ENCODE measurements at places on chromosomes 6 and 20. TPM values are rescaled to one million over a fixed set of nuclear protein-coding genes. Genes with fewer than 3 reads are reported as not detected.

MRS2 gene
- 37.8 TPM for total RNA-seq

- H3K27ac ChIP-seq: no peak overlapping the region
- no peaks in the 10 kb centered on the region for H3K27me3 ChIP-seq
- H3K4me1 ChIP-seq: peaks cover 60% of the 10 kb centered on the region
- DNase-seq: no peak
- no peaks in the 10 kb centered on the region for H3K36me3 ChIP-seq
These were observed 40.3 kb upstream of the ARMH2 start for GRCh38 chr6:24838994-24839393.

SLC44A4 gene
- total RNA-seq: 12.0 TPM

- DNase-seq: no peak
- H3K4me3 ChIP-seq: no peak overlapping the region
- H3K4me1 ChIP-seq: no peaks in the 10 kb centered on the region
These were observed 183.9 kb upstream of the JARID2 start for GRCh38 chr6:15061908-15062515.

RBM24 gene
- total RNA-seq: 5.3 TPM

DNA sequence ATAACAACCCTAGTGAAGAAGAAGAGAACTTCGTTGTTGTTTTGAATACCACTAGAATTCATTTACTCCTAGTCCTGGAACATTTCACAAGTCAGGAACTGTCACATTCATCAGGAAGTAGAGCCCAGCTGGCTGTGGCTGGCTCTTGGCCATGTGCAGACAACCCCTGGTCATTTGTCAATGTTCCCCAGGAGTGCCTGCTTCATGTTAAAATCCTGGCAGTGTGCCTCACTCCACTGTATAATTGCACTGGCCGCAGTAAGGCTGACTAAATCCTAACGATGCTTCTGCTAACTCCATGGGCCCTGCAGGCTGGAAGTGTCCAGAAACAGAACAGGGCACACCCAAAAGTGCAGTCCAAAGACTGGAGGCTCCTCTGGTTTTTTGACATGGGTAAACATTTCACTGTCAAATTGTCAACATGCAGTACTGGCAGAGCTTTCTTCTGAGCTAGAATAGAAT lies 41.5 kb upstream of the ADGRF1 start:
- DNase-seq: peak; percentile 86
- H3K27me3 ChIP-seq: no peaks in the 10 kb centered on the region
- peak overlapping the region; percentile 31 for H3K27ac ChIP-seq
- H3K36me3 ChIP-seq: no peaks in the 10 kb centered on the region
- peaks cover 13% of the 10 kb centered on the region for H3K4me1 ChIP-seq
- H3K4me3 ChIP-seq: no peak overlapping the region

- peaks cover 40% of the 10 kb centered on the region for H3K4me1 ChIP-seq
- no peak for DNase-seq
- no peaks in the 10 kb centered on the region for H3K27me3 ChIP-seq
- peak overlapping the region; percentile 57 for H3K4me3 ChIP-seq
- H3K27ac ChIP-seq: peak overlapping the region; percentile 77
- H3K36me3 ChIP-seq: no peaks in the 10 kb centered on the region
These were observed 1.1 kb downstream of the STX7 start for GRCh38 chr6:132511831-132512220.

- H3K36me3 ChIP-seq: peaks cover 27% of the 10 kb centered on the region
- H3K4me1 ChIP-seq: peaks cover 27% of the 10 kb centered on the region
- H3K27me3 ChIP-seq: no peaks in the 10 kb centered on the region
- H3K27ac ChIP-seq: peak overlapping the region; percentile 59
- no peak for DNase-seq
- no peak overlapping the region for H3K4me3 ChIP-seq
These were observed 27.1 kb downstream of the ARFGEF2 start for GRCh38 chr20:48948612-48949011.

GRCh38 chr6:117446861-117447260 lies 21.1 kb upstream of the ROS1 start:
- peaks cover 4% of the 10 kb centered on the region for H3K4me1 ChIP-seq
- H3K27me3 ChIP-seq: no peaks in the 10 kb centered on the region
- no peaks in the 10 kb centered on the region for H3K36me3 ChIP-seq
- no peak overlapping the region for H3K27ac ChIP-seq
- H3K4me3 ChIP-seq: no peak overlapping the region

DNA sequence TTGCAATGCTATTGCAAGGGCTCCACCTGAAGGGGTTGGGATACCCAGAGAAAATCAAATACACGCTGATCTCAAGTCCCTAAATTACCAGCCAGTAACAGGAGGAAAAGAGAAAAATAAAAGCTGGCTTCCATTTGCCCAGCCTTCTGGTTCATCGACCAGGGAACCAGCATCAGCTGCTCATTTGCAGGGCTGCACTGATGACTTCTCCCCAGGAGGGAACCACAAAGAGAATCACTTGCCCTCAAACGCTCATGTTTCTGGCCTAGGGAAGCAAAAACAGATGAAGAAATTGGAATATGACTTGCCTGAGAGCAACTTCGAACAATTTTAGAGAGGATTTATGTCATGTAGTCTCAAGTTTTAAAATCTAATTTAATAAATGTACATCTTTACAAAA lies 119.7 kb downstream of the SH3BGRL2 start:
- no peaks in the 10 kb centered on the region for H3K36me3 ChIP-seq
- no peaks in the 10 kb centered on the region for H3K4me1 ChIP-seq
- H3K27ac ChIP-seq: no peak overlapping the region

PPIL4 gene
- total RNA-seq: 42.4 TPM

DNA sequence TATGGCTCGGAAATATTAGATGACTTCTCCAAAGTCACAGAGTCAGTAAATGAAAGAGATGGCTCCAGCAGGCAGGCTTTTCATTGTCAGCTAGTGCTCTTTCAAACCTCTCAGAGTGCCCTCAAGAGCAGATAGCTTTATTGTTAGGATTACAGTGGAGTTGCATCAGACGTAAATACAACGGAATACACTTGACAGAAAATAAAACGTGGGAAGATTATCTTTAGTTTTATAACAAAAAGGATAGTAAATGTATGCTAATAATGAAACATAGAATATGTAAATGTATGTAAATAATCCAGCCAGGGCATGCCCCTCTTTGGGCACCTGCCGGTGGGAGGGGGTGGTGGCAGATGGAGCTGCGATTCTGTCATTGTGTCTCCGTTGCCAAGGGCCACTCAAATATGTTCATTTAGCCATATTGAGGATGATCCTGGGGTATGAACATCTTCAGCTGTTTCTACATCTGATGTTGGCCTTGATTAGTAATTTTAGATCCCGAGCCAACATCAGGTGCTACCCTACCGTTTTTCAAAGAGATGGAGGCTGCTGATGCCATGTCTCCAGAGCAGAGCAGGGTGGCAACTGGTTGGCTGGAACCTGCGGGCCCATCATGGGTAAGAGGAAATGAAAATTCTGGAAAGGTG lies 358.3 kb upstream of the SULF2 start:
- DNase-seq: no peak
- H3K4me3 ChIP-seq: no peak overlapping the region
- no peak overlapping the region for H3K27ac ChIP-seq
- H3K27me3 ChIP-seq: no peaks in the 10 kb centered on the region
- H3K36me3 ChIP-seq: no peaks in the 10 kb centered on the region

- no peaks in the 10 kb centered on the region for H3K27me3 ChIP-seq
- no peak overlapping the region for H3K27ac ChIP-seq
- H3K4me3 ChIP-seq: no peak overlapping the region
These were observed 143.7 kb downstream of the DLL1 start for GRCh38 chr6:170147056-170147787.

DNA sequence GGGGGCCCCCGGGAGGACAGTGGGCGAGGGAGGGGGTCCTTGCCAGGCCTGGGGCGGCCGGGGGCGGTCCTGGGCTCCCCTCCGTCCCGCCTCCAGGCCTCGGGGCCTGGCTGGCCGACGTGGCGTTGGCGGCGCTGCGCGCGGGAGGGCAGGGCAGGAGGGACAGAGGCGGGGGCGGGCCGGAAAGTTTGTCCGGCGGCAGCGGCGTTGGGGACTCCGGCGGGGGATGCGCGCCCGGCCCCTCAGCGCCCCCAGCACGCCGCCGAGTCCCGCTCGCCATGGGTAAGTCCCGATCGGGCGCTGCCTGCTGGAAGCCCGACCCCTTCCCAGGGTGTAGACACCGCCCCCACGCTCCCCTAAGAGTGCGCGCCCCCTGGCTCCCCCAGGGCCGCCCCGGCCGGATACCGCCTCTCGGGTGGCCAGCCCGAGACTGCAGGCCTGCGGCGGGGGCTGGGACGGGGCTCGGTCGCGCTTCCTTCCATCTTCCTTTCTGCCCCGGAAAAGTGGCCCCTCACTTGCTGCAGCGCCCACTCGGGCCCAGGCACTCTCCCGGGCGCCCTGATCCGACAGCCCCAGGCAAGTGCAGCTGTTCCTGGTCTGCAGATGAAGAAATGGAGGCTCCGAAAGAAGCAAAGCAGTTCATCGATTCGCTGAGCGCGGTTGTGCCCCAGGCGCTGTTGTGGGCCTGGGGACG lies at the start of gene SLC2A10:
TSS of gene SLC2A10 (plus strand) at position 191 of the 694 bp plus-strand sequence. CDS start at position 279, 88 bp downstream.
- H3K27ac ChIP-seq: peak within 1 kb of the TSS; percentile 90
- no peaks in the 10 kb centered on the region for H3K36me3 ChIP-seq
- no peaks in the 10 kb centered on the region for H3K27me3 ChIP-seq
- peak; percentile 77 for DNase-seq
- H3K4me3 ChIP-seq: peak within 1 kb of the TSS; percentile 24

DNA sequence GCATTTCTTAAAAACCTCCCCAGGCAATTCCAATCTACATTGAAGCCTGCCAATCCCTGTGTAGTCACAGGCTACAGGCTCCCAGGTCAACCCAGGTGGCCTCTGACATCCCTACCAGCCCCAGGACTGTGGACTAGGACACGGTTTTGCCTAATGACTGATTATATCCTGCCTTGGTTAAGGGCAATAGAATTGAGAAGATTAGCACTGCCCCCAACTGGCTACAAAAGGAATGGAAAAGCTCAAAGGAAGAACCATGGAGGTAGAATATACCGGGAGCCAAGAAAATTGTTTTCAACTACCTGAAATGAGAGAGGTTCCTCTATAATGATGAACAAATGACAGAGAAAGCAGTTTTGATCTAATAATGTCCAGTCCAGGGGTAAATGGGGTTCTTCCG lies 421.1 kb upstream of the AGPAT4 start:
- no peak for DNase-seq
- no peaks in the 10 kb centered on the region for H3K27me3 ChIP-seq
- no peaks in the 10 kb centered on the region for H3K36me3 ChIP-seq
- no peaks in the 10 kb centered on the region for H3K4me1 ChIP-seq

ACTR5 gene
- total RNA-seq: 11.0 TPM

DNA sequence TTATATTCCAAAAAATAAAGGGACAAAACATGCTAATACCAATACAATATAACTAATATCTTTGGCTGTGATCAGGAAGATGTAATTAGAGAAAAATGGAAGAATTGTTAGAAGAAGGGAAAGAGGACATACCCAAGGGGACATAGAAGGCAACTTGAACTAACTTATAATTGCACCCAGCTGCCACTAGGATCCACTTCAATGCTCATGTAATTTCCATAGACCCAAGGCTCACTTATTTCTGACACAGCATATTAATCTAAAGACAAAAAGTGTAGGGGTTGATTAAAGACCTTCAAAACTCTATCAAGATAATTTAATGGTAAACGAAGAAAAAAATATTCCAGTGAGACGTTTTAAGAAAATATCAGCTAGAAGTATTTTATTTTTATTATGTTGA lies 396.0 kb upstream of the ADGRB3 start:
- H3K36me3 ChIP-seq: no peaks in the 10 kb centered on the region
- no peak for DNase-seq
- no peaks in the 10 kb centered on the region for H3K27me3 ChIP-seq
- H3K4me1 ChIP-seq: no peaks in the 10 kb centered on the region
- no peak overlapping the region for H3K27ac ChIP-seq

- no peak for DNase-seq
- no peaks in the 10 kb centered on the region for H3K36me3 ChIP-seq
- no peak overlapping the region for H3K4me3 ChIP-seq
- H3K27me3 ChIP-seq: no peaks in the 10 kb centered on the region
- no peak overlapping the region for H3K27ac ChIP-seq
These were observed 330.8 kb downstream of the BCKDHB start for GRCh38 chr6:80437221-80437620.

DNA sequence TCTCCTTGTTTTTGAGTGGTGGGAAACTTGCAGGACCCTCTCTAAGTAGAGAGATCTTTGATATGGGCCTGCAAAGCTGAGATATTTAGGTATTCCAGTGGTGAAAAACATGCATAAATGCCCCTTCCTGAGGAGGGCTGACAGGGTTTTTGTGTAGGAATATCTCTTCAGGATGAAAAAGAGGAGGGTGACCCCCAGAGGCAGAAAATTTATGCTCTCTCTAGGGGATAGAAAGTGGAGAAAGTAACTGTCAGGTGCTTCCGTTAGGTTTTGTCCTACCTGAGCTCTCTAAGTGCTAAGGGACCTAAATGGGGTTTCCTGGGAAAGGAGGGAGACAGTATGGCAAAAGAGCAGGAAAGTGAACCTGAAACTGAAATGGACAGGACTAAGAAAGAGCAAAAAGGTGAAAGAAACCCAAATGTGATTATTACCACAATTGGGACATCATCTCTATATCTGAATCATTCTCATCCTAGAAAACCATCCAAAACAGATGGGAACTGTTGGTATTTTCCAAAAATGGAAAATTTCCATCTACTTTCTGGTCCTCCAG lies 2.0 kb downstream of the COL19A1 start:
- no peaks in the 10 kb centered on the region for H3K27me3 ChIP-seq
- no peaks in the 10 kb centered on the region for H3K36me3 ChIP-seq
- H3K4me3 ChIP-seq: no peak overlapping the region
- no peaks in the 10 kb centered on the region for H3K4me1 ChIP-seq

GRCh38 chr6:120646101-120646500 lies 688.2 kb downstream of the TBC1D32 start:
- H3K4me1 ChIP-seq: no peaks in the 10 kb centered on the region
- H3K4me3 ChIP-seq: no peak overlapping the region
- no peak overlapping the region for H3K27ac ChIP-seq

DNA sequence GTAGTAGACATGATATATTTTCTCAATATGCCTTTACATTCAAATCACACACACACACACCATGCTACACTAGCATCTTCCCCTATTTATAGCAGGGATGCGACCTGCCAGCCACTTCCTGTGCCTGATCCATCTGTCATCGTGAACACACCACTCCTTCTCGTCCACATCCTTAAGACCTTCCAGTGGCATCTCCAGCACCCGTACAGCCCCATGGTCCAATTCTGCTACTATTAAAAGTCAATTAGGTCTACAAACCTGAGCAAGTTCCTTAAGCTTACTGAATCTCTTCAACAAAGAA lies 54.5 kb downstream of the KIF16B start:
- H3K4me1 ChIP-seq: peaks cover 3% of the 10 kb centered on the region
- no peak overlapping the region for H3K27ac ChIP-seq
- H3K27me3 ChIP-seq: no peaks in the 10 kb centered on the region
- no peak for DNase-seq

DNA sequence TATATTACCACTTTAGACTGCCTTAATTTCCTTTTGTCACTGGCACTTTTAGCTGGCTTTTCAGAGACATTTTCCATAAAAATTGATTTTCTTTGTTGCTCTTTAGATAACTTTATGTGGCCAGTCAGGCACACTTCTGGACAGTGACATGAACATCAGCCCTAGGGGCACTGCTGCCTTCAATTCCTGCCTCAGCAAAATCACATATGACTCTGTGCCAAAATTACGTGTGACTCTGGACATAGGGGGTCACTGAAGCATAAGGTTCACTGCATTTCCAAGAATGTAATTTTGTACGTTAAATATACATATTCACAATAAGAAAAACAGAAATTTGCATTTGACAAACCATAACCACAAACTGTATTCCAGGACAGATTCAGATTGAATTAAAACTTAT lies 66.5 kb downstream of the ESF1 start:
- no peaks in the 10 kb centered on the region for H3K27me3 ChIP-seq
- no peaks in the 10 kb centered on the region for H3K4me1 ChIP-seq
- H3K27ac ChIP-seq: no peak overlapping the region
- no peak overlapping the region for H3K4me3 ChIP-seq
- no peak for DNase-seq

GRCh38 chr6:37643851-37644672 lies 53.6 kb downstream of the MDGA1 start:
- H3K36me3 ChIP-seq: no peaks in the 10 kb centered on the region
- no peak for DNase-seq
- peaks cover 7% of the 10 kb centered on the region for H3K4me1 ChIP-seq
- H3K4me3 ChIP-seq: no peak overlapping the region
